ENCODE measurements at places on chromosomes 1 and 21.
A peak's percentile ranks its signal among the peaks of the same experiment; 100 is the strongest.

DNA sequence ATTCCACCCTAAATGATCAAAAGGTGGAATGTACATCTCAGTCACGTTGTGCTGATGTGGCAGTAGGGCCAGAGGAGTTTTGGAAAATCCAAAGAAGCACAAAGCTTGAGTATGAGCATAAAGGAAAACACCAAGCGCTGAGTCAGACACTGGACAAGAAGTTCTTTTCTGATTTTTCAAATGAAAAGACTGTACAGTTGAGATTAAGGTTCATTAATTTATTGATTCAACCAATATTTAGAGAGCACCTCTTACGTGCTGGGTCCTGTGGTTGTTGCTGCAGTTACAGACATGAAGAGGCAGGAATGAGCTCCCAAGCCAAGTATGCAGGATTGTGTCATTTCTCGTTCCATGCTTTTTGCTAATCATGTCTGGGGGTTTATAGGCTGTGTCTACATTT, 28.9 kb upstream of the APP start:
- no peak for DNase-seq

GRCh38 chr1:15245593-15246360, 1.2 kb upstream of the FHAD1 start:
- no peak for DNase-seq

DNA sequence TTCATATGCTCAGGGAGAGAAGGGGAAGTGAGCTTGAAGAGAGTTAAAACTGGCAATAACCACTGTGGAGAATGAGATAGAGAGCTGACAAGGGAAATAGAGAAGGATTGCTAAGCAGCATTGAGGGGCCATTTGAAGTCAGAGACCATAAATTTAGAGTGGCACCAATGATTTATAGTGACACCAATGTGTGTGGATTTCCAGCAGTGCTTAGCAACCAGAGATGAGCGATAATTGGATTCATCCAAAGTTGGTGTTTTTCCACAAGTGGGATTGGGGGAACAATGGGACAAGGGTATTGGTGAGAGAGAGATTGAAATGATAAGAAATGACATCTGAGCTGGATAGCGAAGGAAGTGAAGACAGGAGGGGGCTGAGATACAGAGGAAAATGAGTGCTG, 114.1 kb downstream of the C1orf94 start:
- DNase-seq = no peak

- no peak for DNase-seq
These were observed 111.4 kb upstream of the SNX7 start for GRCh38 chr1:98550076-98550475.

DNA sequence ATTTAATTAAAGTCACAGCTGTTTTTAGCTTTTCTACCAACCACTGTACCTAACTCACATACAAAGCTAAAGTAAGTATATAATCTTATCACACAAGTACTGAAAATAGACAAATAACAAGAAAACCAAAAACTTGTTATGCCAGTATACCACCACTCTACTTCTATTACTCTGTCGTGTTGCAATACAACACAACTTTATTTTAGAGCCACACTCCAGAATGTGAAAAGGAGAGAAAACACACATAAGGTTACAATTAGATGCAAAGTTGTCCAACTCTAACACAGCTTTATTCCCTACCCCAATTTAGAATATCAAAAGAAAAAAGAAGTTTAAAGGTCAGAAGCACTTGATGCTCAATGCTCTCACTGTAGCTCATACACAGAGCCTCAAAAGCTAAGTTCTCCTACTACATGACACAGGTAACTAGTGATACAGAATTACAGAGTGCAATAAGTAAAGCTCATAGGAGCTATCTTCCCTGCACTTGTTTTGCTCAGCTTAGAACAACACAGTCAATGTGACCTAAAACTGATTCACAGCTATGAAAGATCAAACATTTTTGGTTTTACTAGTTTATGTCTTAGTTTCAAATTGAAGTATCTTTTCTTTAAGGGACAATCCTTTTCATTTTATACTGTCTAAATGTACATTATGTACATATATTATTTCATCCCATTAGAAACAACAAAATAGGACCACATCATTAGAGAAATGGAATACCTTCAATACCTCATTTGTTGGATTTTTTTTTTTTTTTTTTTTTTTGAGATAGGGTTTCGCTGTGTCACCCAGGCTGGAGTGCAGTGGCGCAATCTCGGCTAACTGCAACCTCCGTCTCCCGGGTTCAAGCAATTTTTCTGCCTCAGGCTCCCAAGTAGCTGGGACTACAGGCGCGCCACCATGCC, 29.2 kb downstream of the EYA3 start:
- DNase-seq = no peak

GRCh38 chr1:99216956-99217355, 47.3 kb upstream of the PLPPR4 start:
- peak; percentile 24 for DNase-seq

DNA sequence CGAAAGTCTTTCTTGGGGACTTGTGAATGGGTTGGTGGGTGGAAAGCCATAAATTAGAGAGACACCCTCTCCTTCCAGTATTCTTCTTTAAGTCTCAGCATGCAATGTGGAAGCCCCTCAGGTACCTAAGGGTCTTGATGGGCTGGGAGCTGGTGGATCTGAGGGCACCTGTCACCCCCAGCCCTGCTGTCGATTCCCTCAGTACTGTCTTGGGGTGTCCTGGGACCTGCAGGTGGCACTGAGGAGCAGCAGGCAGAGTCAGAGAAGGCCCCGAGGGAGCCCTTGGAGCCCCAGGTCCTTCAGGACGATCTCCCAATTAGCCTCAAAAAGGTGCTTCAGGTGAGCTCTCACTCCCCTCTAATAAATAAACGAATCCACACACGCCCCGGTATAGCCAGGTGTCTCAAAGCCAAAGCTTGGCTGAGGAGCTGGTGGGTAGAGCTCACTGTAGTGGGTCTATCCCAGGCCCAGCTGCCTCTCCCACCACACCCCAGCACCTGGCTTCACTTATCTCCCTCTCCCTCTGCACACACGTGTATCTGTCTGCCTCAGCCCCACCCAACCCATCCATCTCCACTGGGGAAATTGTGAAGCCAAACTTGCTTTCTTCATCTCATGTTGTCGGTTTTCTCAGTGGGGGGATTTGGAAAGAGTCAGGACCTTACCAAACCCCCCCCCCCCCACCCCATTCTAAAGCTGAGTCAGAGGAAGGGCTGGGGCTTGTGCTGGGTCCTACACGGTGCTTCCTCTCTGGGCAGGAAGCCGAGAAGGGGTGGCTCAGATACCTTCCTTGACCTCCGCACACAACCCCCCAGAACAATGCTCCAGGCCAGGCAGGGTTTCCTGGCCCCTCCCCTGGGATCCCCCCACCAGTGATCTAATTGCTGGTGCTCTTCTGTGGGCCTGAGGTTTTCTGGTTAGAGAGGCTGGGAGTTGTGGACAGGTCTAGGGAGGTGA, 1.6 kb downstream of the ADAM15 start:
- no peak for DNase-seq

GRCh38 chr1:53484705-53485477, 25.7 kb downstream of the DMRTB1 start:
- no peak for DNase-seq

DNA sequence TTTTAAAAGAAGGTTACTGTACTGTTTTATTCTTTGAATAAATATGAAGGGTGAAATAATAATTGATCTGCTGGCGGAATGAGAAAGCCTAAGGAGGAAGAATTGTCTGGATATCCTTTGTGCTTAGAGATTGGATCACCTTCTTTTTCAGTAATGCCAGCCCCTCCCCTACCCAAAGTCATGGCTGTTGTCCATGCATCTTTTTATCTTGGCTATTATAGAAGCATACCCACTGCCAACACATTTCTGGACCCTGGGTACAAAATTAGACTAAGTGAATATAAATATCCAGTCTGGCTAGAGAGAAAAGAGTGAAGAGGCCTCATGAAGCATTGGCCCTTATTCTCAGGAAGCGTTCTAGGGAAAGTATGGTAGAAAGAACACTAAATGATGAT, 28.1 kb downstream of the AK4 start:
- DNase-seq = no peak

DNA sequence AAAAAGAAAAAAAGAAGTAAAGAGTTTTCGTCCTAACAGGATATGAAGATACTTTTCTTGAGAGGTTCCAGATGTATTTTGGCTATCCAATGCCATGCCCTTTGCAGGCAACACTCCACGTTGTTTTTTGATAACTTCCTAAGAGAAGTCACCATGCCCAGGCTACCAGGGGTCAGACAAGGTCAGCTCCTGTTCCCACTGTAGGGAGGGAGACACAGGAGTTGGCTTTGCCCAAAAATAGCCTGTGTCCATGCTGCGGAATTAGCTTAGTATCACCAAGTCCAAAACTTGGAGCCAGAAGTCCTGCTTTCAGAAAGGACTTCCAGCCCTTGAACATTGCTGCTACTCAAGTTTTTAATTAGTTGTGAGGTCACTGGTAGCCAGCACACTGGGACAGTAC, 62.1 kb upstream of the NRIP1 start:
- DNase-seq = no peak

GRCh38 chr1:98468111-98468717, 193.3 kb upstream of the SNX7 start:
- peak; percentile 85 for DNase-seq

GRCh38 chr1:36706416-36706815, 223.7 kb upstream of the CSF3R start:
- DNase-seq = no peak

DNA sequence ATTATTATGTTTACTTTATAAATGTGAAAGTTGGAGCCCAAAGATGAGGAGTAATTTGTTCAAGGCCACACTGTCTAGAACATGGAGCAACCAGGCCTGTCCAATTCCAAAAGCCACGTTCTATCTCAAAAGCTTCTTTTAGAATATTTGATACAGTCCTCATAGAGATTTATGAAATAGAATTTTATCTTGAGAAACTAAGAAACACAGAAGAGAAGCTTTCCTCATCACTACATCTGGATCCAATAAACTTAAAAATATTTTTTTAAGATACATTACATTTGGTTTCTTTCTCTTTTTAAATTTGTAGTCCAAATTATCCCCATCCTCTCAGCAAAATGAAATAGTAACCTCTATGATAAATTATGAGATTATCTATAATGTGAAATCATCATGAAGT, 58.9 kb downstream of the DDAH1 start:
- no peak for DNase-seq

GRCh38 chr1:52264530-52265115, 101.4 kb downstream of the CC2D1B start:
- DNase-seq = no peak

DNA sequence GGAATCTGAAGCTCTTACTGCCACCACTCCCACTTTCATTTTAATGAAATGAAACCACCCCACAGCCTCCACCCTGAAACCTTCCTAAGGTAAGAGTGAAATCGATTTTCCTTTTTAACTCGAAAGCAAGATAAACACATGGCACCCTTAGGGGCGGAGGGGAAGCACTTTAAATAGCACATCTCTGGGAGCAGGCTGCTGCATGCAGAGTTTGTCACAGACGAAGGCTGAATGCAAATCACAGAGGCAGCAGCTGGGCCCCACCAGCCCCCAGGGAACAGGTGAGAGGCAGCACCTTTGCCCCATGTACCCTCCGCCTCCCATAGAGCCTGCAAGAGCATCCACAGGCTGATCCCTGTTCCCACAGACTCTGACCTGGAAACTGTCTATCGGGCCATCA, 60.0 kb upstream of the GRIK3 start:
- no peak for DNase-seq

DNA sequence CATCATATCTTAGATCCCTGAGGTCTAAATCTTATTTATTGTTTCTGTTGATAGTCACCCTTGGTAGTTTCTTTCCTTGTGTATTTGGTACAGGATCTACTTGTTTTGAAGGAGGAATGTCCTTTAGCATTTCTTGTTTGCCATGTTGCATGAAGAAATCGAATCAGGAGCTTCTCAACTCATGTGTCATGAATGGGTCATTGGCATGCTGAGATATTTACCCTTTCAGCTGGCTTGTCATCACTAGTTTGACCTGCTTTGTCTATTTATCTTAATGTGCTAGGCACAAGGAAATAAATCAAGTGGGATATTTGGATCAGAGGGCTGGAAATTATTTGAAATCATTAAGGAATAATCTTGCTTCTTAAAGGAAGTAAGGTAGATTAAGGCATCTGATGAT, 23.8 kb downstream of the THEM4 start:
- DNase-seq = no peak

DNA sequence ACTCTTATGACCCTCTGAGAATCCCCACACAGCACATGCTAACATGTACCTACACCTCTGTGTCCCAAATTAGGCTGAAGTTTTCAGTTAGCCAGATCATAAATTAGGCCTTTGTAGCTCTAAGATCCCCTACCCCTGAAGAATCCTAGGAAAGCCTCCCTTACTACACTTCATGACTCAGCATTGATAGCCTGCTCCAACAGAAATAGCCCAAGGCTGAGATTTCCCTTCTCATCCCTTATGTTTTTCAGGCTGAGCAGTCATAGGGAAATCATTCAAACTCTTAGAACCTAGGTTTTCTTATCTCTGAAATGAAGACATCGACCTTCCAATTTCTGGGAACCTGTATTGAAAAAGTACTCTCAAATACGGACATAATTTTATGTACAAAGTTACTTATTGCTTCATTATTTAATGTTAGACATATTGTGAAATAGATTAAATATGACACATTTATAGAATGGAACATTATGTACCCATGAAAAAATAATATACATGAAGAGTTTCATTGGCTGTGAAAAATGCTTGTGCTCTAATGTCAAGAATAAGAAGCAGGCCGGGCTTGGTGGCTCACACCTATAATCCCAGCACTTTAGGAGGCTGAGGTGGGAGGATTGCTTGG, 122.4 kb upstream of the UBE2U start:
- DNase-seq = no peak

- no peak for DNase-seq
These were observed 5.8 kb upstream of the BGLAP start for GRCh38 chr1:156236164-156236563.

DNA sequence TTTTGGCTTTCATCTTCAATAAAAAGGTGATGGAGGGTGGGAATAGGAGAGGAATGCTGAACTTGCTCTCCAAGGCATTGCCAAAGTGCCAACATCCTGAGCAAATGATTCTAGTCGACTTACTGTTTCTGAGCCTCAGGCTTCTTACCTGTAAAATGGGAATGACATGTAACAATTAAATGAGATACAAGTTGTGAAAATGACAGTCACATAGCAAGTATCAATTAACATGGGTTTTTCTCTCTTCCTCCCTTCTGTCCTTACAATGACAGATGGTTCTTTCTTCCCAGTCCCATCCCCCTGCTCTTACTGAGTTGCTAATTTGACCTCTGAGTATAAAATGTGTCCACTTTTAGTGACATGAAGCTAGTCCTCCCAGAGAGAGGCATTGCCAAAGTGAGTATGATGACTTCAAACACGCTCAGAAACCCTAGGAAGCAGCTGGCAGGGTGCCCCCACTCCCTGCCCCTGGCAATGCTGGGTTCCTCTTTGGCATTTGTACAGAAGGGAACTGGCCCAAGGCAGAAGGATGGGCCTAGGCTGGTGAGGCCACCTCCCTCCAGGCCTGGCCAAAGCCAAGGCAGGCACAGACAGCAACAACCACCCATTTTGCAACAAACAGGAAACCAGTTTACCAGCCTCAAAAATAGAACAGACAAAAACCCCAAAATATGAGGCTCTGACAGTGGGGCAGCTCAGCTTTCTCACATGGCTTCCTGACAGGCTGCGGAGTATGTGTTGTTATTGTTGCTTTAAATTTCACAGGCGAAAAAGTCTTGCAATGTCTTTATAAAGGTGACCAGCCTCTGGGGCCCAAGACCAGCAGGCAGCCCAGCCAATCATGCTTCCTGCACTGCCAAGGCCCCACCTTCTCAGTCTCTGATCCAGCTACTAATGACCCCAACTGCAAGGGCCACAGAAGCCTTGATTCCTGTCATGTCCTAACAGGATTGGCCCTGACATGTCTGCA, 115.9 kb downstream of the HIVEP3 start:
- DNase-seq = no peak

Measured in eye (tissue), 1 donor.